ENCODE measurements at places on chromosomes 13 and 19. TPM values are rescaled to one million over a fixed set of nuclear protein-coding genes. Genes with fewer than 3 reads are reported as not detected.

ZNF790 gene
- 9.1 TPM for total RNA-seq

SPINT2 gene
- total RNA-seq: 112 TPM

KLK3 gene
- total RNA-seq: not detected

DNA sequence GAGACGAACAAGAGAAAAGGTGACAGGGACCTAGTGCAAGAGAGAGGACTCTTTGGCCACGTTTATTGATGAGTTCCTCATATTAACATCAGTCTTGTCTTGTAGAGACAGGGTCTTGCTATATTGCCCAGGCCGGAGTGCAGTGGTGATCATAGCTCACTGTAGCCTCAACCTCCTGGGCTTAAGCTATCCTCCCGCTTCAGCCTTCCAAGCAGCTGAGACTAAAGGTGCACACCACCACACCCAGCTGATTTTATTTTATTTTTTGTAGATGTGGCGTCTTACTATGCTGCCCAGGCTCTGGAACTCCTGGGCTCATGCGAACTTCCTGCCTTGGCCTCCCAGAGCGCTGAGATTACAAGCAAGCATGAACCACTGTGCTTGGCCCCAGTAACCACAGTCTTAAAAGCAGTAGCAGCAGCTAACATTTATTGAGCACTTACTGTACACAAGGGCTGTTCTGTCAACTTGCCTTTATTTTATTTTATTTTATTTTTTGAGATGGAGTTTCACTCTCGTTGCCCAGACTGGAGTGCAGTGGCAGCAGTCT is 1.1 kb upstream of the SH2D3A start:
- no peak for DNase-seq

DNA sequence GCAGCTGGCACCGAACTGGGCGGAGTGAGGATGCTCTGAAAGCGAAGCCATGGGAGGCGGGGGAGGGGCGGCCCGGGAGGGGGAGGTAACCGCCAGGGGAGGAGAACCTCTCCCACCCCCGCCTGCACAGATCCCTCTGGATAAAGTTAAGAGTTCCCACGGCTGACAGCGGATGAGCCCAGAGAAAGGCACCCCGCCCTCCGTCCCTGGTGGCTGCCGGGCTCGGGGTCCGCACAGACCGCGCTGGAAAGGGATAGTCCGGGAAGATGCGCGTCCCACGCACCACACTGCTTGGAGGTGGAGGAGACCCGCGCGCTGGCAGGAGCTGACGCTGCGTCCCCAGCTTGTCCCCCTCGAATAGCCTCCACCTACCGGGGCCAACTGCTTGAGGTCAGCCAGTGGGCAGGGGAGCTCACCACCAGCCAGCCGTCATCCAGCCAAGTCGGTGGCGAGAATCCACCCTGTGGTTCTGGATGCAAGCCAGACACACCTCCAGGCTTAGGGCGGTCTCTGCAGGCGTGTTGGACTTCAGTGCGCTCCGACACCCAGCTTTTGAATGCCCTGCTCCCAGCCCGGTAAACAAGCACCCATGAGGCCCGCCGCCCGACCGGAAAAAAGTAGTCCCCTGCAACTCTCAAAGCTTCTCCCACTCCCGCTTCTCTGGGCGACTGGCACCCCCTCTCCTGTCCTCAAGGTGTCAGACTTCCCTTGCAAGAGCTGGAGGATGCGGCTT is at the start of gene TRPC4:
TRPC4 (minus strand) TSS at position 17 of the 733 bp plus-strand sequence. CDS start 86,439 bp downstream, outside the sequence.
- DNase-seq: peak; percentile 66

GRCh38 chr13:42964761-42965161 is 27.3 kb downstream of the EPSTI1 start:
- no peak for DNase-seq

DNA sequence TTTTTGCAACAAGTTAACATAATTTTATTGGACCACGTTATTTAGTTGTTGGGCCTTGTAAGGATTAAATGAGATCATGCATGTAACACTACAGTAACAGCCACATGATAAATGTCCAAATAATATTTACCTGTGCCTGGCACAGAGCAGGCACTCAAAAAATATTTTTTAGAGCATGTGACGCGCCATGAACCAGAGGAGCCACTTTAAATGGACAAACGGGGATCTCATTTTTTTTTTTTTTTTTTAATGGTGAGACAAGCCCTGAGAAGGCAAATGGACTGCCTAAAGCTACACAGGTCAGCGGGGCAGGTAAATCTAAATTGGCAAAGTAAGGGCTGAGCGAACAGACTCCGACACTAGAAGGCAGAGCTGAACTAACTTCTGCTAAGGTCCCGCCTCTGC is 840 bp upstream of the RPS19 start:
- no peak for DNase-seq

COL4A2 gene
- total RNA-seq: 104 TPM

GRCh38 chr13:97125810-97126738 is 96.1 kb upstream of the MBNL2 start:
- DNase-seq: no peak

C13orf46 gene
- 2.0 TPM for total RNA-seq

Data from ovary (tissue), 10 donors.